ENCODE measurements at places on chromosomes 16 and 17.

DNA sequence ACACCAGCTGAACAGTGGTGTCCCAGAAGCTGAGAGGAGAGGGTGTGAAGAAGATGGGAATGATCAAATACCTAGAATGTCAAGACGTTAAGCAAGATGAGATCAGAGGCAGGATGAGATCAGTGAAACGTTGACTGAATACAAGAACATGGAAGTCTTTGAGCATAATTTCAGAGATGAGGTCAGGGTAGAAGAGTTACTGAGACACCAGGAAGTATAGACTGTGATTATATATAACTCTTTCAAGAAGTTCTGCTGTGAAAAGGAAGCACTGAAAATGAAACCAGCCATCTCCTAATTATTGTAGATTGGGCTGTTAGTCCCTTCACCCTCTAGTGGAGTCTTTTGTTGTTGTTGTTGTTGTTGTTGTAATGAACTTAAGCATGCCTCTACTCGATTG, 9.1 kb downstream of the SHCBP1 start:
- no peak for DNase-seq

- no peak for DNase-seq
Measured at GRCh38 chr17:83008526-83008925, 70.9 kb upstream of the METRNL start.

DNA sequence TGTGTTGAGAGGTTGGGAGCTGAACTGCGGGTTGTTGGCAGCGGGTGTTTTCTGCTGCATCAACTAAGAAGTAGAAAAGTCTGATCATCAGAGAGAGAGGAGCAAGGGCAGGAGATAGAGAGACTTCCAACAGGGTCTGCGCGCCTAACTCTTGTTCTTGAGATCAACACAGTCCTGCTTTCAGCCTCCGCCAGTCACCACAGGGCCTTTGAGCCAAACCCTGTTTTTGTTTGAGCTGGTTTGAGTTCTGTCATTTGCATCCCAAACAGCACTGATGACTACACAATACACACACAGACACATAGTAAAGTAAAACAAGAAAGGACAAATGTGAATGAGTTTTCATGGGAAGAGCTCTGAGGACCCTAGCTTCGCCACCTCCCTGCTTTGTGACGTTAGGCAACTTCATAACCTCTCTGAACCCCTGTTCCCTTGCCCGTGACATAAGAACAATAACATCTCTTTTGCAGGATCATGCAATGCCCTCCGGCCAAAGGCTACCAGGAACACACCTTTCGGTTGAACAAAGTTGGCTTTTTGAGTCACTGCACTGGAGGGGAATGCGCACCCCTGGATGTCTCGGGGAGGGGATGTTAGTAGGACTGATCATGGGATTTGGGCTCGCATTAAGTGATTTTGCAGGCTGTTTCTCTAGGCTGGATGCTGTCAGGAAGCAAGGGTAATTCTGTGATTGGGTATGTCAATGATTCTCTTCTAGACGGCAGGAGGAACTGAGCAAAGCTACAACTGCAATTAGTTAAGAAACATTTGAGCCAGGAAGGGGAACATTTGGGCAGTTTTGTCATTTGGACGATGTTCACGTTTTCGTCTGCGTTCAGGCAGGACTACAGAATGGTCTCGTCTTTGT, 92.3 kb downstream of the C16orf78 start:
- DNase-seq, result no peak

DNA sequence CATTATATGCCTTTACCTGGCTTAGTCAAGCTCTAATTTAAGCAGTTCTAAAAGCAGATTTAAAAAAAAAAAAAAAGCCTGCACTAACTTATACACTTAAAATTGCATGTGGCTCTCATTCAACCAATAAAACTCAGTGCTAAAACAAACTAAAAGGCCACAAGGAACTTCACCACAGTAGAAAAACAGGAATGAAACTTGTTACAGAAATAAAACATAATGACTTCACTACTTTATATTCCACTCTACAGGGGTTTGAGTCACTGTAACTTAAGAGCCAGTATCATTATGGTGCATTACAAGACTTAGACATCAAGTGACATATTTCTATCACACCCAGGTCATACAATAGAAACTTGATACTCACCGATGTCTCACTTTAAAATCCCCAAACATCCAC, 11.1 kb downstream of the CA10 start:
- DNase-seq, result no peak

DNA sequence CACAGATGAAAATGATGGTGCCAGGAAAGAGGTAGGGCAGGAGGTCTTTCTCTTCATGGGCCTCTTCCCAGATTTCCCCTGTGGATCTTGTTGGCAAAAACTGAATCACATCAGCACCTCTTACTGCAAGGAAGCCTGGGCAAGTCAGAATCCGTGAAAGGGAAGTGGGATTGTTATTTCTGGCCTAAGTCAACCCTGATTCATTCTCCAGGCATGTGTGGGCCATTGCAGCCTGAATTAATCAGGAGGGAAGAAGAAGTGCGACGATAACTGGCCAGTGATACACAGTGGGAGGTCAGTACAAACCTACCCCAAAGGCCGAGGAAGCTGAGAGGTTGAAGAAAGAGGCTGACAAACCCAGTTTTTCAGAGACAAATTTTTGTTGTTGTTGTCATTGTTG, 17.9 kb upstream of the NSMCE1 start:
- peak; percentile 93 for DNase-seq

DNA sequence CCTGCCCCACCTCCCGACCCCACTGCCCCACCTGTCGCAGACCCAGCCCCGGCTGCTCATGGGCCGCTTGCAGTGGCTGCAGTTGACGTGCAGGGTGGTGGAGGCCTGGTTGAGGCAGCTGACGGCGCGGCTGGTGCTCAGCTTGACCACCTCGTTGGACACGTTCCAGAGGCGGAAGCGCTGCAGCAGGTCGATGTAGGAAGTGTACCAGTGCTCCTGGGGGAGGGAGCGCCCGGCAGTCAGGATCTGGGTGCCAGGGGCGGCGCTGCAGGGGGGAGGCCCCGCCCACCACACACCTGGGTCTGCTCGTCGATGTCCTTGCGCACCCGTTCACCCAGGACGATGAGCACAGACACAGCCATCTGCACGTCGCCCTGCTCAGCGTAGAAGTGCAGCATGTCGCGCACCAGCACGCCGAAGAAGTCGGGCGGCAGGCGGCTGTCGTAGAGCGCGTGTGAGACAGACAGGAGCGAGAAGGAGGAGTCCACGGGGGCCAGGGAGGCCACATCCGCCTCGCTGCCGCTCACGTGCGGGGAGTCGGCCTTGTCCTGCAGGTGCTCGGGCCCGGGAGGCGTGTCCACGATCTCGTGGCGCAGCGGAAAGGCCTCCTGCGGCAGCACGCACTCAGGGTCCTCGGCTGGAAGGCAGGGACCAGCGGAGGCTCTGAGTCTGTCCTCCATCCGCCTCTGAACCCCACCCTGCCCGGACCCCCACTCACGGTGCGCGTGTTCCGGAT, 995 bp upstream of the JMJD8 start:
- no peak for DNase-seq

DNA sequence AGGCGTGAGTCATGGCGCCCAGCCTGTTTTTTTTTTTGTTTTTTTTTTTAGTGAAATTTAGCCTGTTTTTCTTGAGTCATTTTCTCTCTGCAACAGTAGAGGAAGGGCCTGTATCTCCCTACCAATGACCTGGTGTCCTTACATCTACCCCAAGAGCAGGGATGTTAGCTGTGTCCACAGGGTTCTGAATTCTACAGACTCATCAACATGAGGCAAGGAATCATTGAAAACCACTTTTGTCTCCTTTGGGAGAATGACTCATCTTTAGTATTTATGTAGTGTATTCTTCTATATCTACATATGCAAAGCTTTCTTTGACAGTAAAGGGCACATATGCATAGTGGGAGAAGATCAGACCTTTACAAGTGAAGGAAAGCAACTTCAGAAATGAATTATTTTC, 105.3 kb downstream of the SPECC1 start:
- no peak for DNase-seq

- no peak for DNase-seq
Measured at GRCh38 chr17:13415871-13416416, 185.8 kb downstream of the HS3ST3A1 start.

GRCh38 chr17:42697108-42697811, 14.9 kb downstream of the CNTNAP1 start:
- no peak for DNase-seq

DNA sequence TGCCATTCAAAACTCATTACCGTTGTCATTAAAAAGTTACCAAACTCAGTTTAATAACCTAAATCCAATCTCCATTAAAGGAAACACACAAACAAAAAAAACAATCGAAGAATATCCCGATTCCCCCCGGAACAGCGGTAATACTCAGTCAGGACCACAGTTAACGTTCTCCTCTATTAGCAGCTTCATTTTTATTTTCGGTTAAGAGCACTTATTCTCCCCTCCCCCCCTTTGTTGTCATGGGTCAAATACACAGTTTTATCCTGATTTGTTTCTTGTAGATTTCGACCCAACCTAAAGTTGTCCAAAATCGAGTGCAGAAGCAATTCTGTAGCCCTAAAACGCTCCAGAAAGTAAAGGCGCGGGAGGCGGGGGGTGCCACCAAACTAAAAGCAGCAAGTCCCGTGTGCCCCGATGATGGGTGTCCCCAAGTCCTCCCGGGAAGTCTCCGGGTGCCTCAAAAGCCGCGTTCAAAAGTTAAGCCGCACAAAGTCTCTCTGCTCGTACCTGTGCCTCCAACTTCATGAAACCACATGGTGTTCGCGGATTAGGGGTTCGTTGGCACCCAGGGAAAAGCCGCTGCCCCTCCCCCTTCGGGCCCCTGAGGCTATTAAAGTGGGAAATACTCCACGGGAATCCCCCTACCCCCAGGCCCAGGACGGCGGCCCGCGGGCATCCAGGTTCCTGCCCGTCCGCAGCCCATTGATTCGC, 996 bp downstream of the SUMO2 start:
- no peak for DNase-seq

- DNase-seq, result no peak
Measured at GRCh38 chr17:67974598-67975066, 21.6 kb downstream of the C17orf58 start.

GRCh38 chr16:79089735-79090284, 510.7 kb downstream of the MAF start:
- no peak for DNase-seq

- DNase-seq, result no peak
Measured at GRCh38 chr17:5870231-5870953, 199.8 kb upstream of the WSCD1 start.

DNA sequence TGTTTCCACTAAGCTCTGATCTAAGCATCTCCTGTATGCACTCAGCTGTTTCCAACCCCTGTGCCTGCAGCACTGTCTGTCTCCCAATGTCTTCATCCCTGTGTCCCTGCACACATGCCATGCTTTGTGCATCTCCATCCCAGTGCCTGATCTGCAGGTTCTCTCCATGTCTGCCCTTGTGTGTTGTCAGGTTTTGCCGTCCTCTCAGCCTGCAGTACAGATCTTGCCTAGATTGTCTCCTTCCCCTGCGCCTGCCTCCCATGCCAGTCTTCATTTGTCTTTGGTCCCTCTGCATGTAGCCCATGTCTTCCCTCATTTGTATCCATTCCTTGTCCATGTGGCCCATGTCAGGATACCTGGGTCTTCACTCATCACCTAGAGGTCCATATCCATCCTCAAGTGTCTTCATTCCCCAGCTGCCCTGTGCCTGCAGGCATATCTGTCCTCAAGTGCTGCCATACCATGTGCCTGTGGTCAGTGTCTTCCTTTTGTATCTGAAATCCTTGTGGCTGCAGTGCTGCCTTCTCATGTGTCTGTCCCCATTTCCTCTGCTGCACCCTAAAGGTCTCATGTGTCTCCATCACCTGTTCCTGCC, 71.5 kb downstream of the TNFRSF13B start:
- no peak for DNase-seq

DNA sequence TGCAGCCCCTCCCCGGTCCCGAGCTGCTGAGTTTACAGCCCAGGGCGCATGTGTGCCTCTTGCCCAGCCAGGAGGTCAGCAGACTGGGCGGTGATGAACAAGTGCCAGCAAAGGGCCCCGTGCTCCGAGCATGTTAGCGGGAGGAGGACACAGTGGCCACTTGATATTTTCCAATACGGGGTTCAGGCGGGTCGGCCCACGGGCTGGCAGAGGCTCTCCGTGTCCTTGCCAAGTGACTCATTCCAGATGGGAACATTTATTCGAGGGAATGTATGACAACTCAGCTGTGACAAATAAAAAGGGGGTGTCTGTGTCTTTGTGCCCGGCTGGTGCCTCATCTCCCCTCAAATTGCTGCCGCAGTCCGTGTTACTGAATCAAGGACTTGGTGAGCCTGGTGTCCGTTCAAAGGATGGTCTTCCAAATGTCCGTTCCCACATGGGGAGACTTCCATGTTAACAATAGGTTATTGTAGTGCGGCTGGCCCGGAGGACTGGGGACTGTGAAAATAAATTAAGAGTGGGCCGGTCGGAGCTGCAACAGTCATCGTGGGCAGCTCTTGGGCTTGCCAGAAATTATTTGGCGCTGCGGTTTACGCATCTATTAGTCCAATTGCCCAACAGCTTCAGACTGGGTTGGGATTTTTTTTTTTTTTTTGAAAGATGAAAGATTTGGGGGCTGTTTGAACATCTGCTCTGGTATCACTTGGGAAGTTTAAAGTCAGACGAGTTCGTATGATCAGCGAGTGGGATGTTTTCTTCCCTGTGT, 174.0 kb upstream of the CIBAR2 start:
- DNase-seq, result no peak

DNA sequence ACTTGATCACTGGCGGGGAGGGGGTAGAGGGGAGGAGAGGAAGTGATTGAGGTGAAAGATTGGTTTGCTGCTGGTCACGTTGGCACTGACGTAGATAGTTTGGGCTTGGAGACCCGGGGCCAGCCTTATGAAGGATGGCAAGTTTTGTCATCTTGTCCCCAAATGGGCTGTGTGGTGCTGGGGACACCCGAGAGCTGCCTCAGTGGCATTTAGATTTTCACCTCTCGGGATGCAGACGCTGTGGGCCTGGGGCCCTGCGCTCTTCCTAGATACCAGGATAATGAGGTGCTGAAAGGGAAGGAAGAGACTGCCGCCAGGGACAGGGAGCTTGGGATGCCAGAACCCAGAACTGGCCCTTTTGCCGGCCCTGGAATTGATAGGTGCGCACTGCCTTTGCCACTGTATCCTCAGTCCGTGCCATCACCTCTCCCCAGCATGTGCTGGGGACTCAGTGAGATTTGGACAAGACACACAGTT, 1.4 kb upstream of the SOCS3 start:
- DNase-seq, result no peak

DNA sequence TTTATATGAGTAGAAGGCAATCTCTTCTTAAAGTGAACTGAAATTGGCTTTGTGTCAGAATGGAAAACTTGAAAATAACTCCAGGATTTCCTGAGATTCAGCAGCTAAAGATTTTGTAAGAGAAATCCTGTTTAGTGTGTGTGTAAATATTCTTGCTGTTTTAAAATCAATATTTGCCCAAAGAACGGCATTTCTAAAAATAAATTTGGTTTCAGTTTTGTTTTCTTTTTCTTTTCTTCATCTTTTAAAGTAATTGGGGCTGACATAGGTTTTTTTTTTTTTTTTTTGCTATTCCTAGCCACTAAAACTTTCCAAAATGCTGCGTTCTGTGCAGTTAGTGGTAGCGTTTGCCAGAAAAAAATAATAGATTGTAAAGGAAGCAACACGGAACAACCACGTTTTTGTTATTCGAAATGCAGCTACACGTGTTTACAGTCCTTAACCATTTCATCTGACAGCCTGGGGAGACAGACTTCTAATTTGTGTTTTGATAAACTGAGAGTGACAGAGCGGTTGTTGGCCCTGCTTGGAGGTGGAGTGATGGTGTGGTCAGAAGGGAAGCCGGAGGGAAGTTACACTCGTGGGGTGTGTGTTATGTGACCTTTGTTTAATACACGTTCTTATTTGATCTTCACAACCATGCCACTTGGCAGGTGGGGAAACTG, 21.6 kb upstream of the SMPD3 start:
- no peak for DNase-seq

- DNase-seq, result no peak
Measured at GRCh38 chr16:3051494-3051893, 5.1 kb downstream of the MMP25 start.

GRCh38 chr17:3318336-3318735, 20.2 kb upstream of the OR3A1 start:
- no peak for DNase-seq
